ENCODE measurements at places on chromosomes 7 and 10.

GRCh38 chr10:132742167-132742836 is 43.6 kb downstream of the NKX6-2 start:
- DNase-seq: no peak

DNA sequence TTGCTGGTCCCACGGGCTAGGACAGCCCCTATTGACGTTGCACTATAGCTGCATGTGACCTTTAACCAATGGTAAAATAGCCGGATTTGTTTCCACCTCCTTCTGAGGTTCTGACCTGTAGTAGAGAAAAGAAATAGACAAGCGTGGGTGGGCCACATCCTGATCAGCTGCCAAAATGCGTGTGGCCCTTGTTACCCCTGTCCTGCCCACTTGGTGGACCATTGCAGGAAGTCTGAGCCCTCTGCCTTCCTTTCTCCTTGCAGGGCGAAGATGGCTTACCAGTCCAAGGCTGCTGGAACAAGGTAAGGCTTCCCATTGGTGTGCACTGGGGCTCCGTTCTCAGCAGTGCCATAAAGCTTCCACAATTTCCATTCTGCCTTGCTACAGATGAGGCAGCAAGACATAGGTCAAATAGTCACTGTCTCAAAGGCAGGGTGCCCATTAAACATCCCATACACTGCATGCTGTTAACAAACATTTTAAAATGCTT is 95.9 kb upstream of the MACROH2A2 start:
- DNase-seq: no peak

DNA sequence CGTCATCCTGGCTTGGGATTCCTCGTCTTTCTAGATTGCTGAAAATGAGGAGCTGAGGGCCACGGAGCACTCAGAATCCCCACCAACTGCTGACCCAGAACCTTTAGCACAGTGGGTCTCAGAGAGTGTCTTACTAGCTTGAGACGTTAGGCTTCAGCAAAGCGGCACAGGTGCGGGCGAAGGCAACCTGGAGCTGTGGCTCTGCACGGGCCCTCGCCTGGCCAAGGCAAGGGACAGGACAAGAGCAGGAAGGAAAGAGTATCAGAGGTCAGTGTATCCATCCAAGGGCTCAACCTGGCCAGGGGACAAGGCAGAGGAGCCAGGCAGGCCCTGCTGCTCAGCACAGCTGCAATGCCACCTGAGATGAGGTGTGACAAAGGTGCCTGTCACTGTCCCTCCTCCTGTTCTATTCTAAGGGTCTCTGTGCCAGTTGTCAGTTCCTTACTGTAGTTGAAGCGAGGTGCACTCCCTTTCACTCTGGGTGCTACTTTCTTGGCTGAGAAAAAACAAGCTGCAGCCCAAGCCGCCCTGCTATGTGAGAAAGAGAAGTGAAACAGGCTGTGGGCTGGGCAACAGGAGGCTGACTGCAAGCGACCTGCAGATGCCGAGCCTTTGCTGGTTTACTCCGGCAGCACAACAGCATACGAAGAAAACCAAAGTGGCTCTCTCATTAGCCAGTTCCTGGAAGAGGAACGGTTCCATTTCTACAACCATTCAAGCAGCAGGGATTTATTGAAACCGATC is 33.3 kb upstream of the KDM7A start:
- peak; percentile 26 for DNase-seq

DNA sequence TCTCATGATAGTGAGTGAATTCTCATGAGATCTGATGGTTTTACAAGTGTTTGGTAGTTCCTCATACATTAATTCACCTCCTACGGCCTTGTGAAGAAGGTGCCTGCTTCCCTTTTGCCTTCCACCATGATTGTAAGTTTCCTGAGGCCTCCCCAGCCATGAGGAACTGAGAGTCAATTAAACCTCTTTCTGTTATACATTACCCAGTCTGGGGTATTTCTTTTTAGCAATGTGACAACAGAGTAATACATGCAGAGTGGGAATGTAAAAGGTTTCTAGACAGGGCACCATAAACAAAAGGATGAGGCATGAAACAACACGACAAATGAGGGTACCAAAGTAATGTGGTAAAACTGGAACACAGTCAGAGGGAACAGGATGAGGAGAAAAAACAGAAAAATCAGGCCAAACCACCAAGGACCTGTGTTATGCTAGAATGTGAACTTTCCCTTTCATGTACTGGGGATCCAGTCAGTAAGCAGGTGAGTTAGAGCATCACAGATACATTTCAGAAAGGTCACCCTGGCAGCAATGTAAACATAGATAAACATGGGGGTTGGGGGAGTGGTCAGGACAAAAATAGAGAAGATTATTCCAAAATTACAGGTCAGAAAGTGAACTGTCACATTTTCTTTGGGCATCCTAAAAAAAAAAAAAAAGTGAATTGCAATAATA is 31.9 kb downstream of the ANKRD26 start:
- no peak for DNase-seq

- no peak for DNase-seq
Observed at GRCh38 chr7:112790586-112791003, 402 bp upstream of the TMEM168 start.

- DNase-seq: no peak
Observed at GRCh38 chr10:33005322-33006301, 47.6 kb upstream of the ITGB1 start.

DNA sequence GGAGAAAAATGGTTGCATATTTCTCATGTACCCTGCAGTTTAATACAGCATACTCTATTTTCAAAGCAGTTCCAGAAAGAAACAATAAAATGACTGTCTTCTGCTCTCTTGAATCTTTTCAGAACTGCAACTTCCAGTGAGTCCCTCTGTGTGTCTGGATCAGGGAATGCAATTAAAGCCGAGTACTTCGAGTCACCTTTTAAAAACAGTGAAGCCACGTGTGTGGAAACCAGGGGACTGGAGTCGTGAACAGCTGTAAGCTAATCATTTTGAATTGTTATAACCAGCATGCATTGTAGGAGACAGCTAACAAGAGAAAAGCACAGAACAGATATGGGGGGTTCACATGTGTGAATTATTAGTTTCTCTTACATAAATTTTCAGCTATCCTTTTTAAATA is 109.1 kb downstream of the CPED1 start:
- DNase-seq: no peak

GRCh38 chr10:2367083-2367482 is 629.8 kb upstream of the ADARB2 start:
- DNase-seq: no peak

- no peak for DNase-seq
Observed at GRCh38 chr7:16801111-16801542, 3.7 kb downstream of the AGR2 start.

- DNase-seq: no peak
Observed at GRCh38 chr10:111766464-111766863, 417.1 kb downstream of the GPAM start.

DNA sequence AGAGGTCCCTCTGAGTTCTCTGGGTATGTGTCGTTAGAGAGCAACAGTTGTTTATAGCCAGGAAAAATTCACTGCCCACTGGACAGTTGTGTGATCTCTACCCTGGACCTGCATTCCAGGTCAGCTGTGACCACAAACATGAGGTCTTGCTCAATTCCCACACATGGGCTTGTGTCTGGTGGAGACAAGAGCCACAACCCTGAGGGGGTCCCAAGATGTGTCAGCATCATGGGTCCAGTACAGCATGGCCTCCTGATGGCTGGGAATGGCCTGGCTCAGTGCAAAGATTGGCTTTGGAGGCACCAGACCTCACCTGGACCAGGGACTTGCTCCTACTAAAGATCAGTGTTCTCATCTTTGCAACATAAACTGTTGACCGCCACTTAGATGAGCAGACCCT is 751.6 kb downstream of the GRID1 start:
- DNase-seq: no peak

GRCh38 chr10:104937567-104937966 is 296.5 kb downstream of the SORCS3 start:
- no peak for DNase-seq

DNA sequence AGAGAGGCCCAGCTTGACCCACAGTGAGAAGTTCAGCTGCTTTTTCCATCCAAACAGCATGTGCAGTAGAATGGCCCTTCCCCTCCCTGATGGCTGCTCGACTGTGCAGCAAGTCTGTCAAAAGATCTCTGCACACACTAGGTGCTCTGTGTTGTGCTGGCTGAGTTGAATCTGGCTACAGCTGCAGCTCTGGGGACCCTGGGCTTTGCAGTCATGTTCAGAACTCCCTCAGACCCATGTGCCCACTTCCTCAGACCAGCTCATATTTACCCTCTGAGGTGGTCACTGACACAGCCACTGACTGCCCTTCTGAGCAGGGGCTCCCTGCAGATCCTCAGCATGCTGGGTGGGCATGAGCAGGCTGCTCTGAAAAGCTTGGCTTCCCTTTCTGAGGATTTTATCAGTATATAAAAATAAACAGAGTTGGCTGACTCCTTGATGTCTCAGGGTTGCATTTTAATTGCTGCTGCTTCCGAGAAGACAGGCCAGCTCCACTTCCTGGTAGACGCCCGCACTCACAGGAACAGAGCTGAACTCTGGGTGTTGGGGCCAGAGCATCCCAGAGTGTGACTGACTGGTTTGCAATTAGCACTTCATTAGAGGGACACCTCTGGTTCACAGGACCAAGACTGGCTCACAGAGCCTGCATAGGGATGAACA is 507.9 kb downstream of the RPS24 start:
- DNase-seq: no peak

DNA sequence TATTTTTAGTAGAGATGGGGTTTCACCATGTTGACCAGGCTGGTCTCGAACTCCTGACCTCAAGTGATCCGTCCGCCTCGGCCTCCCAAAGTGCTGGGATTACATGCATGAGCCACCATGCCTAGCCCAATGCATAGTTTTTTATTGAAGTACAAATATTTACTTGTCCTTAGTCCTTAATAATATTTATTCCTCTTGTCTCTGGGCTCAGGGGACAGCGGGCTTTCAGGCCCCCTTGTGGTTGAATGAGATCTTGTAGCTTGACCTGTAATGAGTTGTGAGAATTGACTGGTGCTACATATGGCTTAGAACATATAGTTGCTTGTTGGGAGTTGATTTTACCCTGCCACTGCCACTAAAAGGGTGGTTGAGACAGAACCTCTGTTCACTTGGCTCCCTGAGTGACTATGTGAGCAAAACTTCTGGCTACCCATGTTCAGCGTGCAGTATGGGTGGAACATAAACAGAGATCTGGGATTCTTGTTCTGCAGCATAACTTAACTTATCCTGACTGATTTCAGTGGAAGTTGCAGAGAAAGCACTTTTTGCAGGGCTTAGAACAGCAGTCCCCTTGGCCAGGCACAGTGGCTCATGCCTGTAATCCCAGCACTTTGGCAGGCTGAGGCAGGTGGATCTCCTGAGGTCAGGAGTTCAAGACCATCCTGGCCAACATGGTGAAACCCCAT is 14.9 kb downstream of the CCL26 start:
- no peak for DNase-seq

- DNase-seq: peak; percentile 45
Observed at GRCh38 chr7:140062118-140062527, 628 bp downstream of the PARP12 start.

- peak; percentile 77 for DNase-seq
Observed at GRCh38 chr7:64562626-64563278, at the start of gene ZNF680. Gene ZNF680, minus strand, starts transcription at chr7:64563071. Its CDS starts 117 bp downstream, at chr7:64562954.

GRCh38 chr10:132706701-132707100 is 79.2 kb downstream of the NKX6-2 start:
- DNase-seq: no peak

DNA sequence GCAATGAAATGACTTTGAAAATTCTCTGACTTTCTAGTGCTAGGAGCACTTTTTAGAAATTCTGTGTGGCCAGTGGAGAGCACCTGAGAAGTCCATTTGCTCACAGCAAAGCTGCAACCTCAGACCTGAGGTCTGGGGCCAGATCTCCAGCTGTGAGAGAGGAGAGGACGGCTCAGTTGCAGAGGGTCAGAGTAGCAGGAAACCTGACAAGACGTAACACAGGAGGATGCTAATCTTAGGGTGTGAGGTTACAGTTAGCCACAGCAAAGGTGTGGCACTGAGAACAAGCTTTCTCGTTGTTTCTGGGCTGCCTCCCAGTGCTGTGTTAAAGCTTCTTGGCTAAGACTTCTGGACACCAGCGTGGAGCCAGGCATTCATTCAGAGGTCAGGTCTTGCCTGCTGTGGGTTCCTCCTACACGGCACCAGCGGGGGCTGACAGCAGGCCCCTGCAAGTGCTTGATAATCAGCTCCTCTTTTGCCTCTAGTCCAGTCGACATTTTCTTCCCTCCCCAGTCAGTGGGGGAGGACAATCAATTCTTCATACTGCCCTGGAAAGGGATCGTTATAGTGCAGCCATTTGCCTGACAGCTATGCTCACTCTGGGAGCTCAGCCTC is 435.4 kb upstream of the DPP6 start:
- DNase-seq: no peak

DNA sequence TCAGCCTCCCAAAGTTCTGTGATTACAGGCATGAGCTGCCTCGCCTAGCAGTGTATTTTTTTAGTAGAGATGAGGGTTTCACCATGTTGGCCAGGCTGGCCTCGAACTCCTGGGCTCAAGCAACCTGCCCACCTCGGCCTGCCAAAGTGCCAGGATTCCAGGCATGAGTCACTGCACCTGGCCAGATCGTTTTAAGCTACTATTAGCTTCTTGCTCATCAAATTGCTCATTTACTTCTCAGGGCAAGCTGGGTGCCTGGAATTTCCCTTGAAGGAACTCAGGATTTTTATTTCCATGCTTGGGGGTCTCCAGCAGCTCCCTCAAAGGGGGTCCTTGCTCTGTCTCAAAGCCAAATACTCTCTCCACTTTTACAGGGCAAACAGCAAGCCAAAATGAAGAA is 798.0 kb upstream of the AUTS2 start:
- DNase-seq: no peak

DNA sequence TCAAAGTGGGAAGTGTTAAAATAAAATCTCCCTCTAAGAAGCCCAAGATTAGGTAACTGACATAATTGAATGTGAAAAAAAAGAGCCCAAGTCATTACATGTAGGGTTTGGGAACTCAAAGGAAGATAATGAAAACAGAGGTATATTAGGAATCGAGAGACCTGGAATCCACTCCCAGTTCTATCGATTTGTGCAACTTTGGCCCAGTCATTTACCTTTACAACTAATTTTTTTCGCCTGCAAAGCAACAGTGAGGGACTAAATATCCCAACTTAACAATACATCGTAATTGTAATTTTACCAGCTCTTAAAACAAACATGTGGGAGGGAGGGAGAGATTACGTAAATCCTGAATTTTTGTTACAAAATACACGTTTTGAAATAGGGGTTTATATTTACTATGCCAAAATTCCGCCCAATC is 1.4 kb downstream of the MINDY3 start:
- DNase-seq: no peak

GRCh38 chr10:21807180-21807579 is 196.3 kb downstream of the DNAJC1 start:
- no peak for DNase-seq

DNA sequence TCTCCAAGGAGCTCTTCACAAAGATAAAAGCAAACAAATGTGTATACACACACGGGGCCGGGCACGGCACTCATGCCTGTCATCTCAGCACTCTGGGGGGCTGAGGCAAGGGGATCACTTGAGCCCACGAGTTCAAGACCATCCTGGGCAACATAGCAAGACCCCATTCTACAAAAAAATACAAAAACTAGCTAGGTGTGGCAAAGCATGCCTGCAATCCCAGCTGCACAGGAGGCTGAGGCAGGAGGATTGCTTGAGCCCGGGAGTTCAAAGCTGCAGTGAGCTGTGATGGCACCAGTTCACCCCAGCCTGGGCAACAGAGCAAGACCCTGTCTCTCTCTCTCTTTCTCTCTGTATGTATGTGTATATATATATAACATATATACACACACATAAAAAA is 22.3 kb downstream of the TTYH3 start:
- DNase-seq: no peak

- no peak for DNase-seq
Observed at GRCh38 chr10:118592675-118593330, 2.6 kb downstream of the PRLHR start.

- no peak for DNase-seq
Observed at GRCh38 chr10:66148312-66148711, 777.5 kb upstream of the LRRTM3 start.
